ENCODE measurements at places on chromosomes 4 and X. TPM values are rescaled to one million over a fixed set of nuclear protein-coding genes. Genes with fewer than 3 reads are reported as not detected.
A peak's percentile ranks its signal among the peaks of the same experiment; 100 is the strongest.

GRCh38 chr4:26372525-26373172, 51.8 kb downstream of the RBPJ start:
- peak; percentile 70 for DNase-seq

AFM gene
- total RNA-seq: not detected

GRCh38 chrX:122078079-122078478, 1030.7 kb downstream of the GLUD2 start:
- no peak for DNase-seq

DNA sequence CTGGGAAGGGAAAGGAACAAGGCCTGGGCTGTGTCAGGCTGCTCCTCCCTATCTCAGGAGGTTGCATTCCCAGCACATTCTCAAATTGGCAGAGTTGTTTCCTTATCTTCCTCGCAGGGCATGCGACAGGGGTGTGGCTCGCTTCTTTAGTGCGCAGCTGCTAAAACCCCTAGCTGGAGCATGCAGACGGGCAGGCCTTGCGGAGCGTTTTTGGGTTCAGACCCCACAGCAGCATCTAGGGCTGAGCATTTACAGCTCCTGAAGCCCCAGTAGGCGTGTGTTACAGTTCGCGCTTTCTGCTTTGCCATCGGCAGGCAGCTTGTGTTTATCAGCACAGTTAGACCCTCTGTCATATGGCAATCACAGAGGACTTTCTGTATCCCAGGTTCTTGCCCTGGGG, 392.4 kb downstream of the TECRL start:
- DNase-seq: peak; percentile 2

GRCh38 chrX:13906093-13906492, 89.2 kb upstream of the GPM6B start:
- DNase-seq: no peak

MAGEA12 gene
- total RNA-seq: not detected

LONRF3 gene
- total RNA-seq: not detected

- DNase-seq: peak; percentile 86
Observed at GRCh38 chrX:45806410-45807121, 605.9 kb upstream of the DIPK2B start.

- peak; percentile 48 for DNase-seq
Observed at GRCh38 chrX:68307769-68308168, 125.5 kb downstream of the OPHN1 start.

CITED1 gene
- not detected for total RNA-seq

RAI2 gene
- total RNA-seq: 4.1 TPM

GRCh38 chr4:139685180-139685579, 19.6 kb downstream of the MGST2 start:
- no peak for DNase-seq

- DNase-seq: no peak
Observed at GRCh38 chr4:85492336-85492735, 17.4 kb downstream of the ARHGAP24 start.

DNA sequence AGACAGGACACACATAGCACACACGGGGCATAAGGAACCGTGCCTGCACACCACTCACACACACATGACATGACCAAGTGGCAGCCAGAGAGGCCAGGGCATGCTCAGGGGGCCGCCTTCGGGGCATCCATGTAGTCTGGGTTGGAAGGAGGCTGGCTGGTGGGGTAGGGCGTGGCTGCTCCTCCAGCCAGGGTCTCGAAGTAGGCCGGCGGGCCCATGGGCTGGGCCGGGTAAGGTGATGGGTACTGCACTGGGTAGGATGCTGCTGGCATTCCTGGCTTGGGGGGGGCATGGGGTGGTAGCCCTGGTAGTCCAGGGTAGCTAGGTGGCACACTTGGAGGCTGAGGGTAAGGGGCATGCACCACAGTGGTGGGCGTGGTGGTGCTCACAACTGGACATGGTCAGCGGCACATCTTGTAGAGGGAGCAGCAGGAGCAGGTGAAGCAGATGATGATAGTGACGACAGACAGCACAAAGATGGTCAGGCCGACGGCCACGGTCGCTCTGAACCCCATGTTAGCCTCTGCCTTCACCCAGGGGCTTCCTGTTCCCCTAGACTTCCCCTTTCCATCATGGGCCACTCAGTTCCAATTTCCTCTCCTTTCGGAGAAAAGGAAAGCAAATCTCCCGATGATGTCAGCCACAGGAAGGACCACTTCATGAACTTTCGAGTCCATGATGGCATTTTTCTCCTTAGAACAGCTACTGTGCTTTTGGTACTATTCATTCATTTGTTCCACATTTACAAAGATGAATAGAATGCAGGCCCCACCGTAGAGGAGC, 10.9 kb upstream of the DDX3X start:
- peak; percentile 2 for DNase-seq

GRCh38 chr4:123547216-123548165, 150.9 kb downstream of the SPRY1 start:
- peak; percentile 55 for DNase-seq

MID1 gene
- 56.8 TPM for total RNA-seq

ARHGAP4 gene
- total RNA-seq: 49.4 TPM

TGIF2LX gene
- total RNA-seq: 0.72 TPM

GRCh38 chr4:146179784-146180370, 4.4 kb downstream of the LSM6 start:
- DNase-seq: no peak

DNA sequence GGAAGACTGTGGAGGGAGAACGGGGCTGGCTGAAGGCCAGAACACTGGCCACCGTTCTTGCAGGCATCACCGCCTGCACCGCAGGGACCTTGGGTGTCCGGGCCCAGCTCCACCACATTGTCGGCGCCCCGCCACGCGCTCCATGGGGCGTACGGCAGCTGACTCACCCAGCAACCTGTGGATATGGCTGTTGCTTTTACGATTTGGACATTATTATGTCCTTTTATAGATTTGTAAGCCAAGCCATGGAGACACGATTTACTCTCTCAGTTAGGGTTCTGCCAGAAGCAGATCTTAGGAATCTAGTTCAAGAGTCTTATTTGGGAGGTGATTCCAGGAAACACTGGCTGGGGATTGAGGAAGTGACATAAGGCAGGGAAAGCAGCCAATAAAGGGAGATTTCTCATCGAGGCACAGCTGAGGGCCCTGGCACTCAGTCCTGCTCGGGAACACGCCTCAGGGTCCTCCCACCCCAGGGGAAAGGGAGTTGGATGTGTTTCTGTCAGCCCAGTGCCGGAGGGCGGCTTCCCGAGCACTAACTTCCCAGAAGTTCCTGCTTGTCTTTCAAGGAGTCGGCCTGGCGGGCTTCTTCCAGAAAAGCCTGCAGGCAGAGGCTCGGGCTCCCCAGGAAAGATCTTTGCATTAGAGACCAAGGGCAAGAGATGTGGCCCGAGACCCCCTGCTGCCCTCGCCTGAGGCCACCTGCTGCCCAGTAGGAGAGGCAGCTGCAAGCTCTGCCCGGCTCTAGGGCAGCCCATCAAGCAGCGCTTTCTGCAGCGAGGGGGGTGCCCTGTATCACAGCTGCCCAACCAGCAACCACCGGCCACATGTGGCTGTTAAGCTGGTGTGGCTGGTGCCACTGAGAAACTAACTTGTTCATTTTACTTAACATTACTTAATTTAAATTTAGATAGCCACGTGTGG, 52.9 kb downstream of the CRMP1 start:
- peak; percentile 65 for DNase-seq
